ENCODE measurements at places on chromosomes 7 and 10. TPM values are rescaled to one million over a fixed set of nuclear protein-coding genes. Genes with fewer than 3 reads are reported as not detected.

Gene GDF2
- not detected for total RNA-seq

DNA sequence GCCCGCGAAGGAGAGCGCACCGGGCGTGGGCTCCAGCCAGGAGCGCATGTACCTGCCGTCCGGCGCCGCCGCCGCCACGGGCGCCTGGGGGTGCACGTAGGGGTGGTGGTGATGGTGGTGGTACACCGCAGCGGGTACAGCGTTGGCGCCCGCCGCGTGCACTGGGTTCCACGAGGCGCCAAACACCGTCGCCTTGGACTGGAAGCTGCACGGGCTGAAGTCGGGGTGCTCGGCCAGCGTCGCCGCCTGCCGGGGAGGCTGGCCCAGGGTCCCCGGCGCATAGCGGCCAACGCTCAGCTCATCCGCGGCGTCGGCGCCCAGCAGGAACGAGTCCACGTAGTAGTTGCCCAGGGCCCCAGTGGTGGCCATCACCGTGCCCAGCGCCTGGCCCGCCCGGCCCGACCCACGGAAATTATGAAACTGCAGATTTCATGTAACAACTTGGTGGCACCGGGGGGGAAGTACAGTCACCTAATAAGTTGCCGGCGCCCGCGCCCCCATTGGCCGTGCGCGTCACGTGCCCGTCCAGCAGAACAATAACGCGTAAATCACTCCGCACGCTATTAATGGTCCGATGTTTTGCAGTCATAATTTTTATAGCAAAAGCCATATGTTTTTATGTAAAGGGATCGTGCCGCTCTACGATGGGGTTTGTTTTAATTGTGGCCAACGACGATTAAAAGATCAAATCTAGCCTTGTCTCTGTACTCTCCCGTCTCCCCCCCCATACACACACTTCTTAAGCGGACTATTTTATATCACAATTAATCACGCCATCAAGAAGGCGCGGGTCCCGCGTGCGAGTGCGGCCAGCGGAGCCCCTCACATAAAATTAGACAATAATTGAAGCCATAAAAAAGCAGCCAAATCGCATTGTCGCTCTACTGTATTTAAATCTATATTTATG is at the start of gene HOXA9:
Gene HOXA9 (minus strand): TSS at position 449 of the 907 bp plus-strand sequence. CDS start 80 bp downstream, at position 369.
- no peaks in the 10 kb centered on the region for H3K27me3 ChIP-seq
- no peaks in the 10 kb centered on the region for H3K36me3 ChIP-seq
- peak within 1 kb of the TSS; percentile 91 for H3K4me3 ChIP-seq
- peak within 1 kb of the TSS; percentile 94 for H3K27ac ChIP-seq

- H3K36me3 ChIP-seq, result no peaks in the 10 kb centered on the region
- DNase-seq, result no peak
- no peaks in the 10 kb centered on the region for H3K27me3 ChIP-seq
- H3K4me1 ChIP-seq, result no peaks in the 10 kb centered on the region
- no peak overlapping the region for H3K27ac ChIP-seq
Observed at GRCh38 chr7:18762189-18762588, 266.6 kb downstream of the HDAC9 start.

DNA sequence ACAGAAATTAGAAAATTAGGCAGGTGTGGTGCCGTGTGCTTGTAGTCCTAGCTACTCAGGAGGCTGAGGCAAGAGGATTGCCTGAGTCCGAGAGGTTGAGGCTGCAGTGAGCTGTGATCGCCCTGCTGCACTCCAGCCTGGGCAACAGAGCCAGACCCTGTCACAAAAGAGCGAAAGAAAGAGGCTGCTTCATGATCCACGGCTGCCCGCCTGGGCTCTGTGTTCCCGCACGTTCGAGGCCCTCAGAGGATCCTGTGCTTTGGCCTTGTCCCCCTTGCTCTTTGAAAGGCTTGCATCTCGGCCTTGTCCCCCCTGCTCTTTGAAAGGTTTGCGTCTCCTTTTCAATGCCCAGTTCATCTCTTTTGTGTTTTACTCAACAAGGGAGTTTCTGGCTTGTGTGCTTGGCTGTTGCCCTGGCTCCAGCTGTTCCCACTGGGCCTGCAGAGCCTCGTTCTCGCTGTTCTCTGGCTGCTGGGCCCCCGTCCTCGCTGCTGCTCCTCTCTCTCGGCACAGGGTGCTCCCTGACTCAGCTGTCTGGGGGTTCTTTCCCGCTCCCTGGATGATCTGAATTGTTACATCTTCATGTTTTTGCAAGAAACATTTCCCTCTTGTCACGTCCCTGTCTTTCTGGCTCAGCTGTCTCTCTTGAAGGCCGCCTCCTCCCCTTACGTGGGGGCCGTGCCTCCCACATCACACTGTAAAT is 45.1 kb upstream of the INPP5A start:
- H3K36me3 ChIP-seq, result no peaks in the 10 kb centered on the region
- no peak overlapping the region for H3K4me3 ChIP-seq
- H3K27me3 ChIP-seq, result no peaks in the 10 kb centered on the region
- H3K4me1 ChIP-seq, result peaks cover 5% of the 10 kb centered on the region
- peak; percentile 42 for DNase-seq

- no peaks in the 10 kb centered on the region for H3K4me1 ChIP-seq
- H3K36me3 ChIP-seq, result no peaks in the 10 kb centered on the region
- H3K4me3 ChIP-seq, result no peak overlapping the region
- no peak overlapping the region for H3K27ac ChIP-seq
- no peak for DNase-seq
- H3K27me3 ChIP-seq, result no peaks in the 10 kb centered on the region
Observed at GRCh38 chr10:17233286-17233991, 5.4 kb downstream of the VIM start.

Gene ARHGEF35
- total RNA-seq, result 22.1 TPM

Gene WDR86
- total RNA-seq, result 5.9 TPM

Gene PDZD7
- total RNA-seq, result 1.6 TPM

DNA sequence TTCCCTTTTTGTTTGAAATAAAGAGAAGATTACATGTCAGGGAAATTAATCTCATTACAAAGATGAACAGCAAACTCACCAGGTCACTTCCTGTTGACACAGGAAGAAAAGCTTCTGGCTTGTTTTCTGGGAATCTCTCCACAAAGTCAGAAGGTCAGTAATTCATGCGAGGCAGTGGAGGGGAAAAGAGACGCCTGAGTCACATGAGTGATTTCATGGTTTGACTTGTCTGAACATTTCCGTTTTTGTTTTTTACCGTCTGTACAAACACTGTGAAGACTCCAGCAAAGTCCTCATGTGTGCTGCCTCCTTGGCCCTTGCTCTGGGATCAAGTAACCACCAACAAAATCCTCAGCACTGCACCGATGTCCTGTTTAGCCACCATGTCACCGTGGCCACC is 2.5 kb upstream of the HABP2 start:
- no peaks in the 10 kb centered on the region for H3K27me3 ChIP-seq
- no peak overlapping the region for H3K4me3 ChIP-seq
- H3K36me3 ChIP-seq, result no peaks in the 10 kb centered on the region
- H3K4me1 ChIP-seq, result peaks cover 3% of the 10 kb centered on the region

Gene MSMB
- total RNA-seq, result not detected

Gene EGFR
- total RNA-seq, result 61.3 TPM

Gene UBE2D1
- total RNA-seq, result 15.4 TPM

GRCh38 chr10:2933071-2933470 is 134.3 kb upstream of the PFKP start:
- no peak for DNase-seq
- no peaks in the 10 kb centered on the region for H3K27me3 ChIP-seq
- H3K4me3 ChIP-seq, result no peak overlapping the region

- H3K4me3 ChIP-seq, result no peak overlapping the region
- no peak for DNase-seq
- H3K27me3 ChIP-seq, result no peaks in the 10 kb centered on the region
- no peak overlapping the region for H3K27ac ChIP-seq
- H3K36me3 ChIP-seq, result peaks cover 6% of the 10 kb centered on the region
- no peaks in the 10 kb centered on the region for H3K4me1 ChIP-seq
Observed at GRCh38 chr7:859359-860030, 16.9 kb upstream of the GET4 start.

Gene ZNF804B
- 0.19 TPM for total RNA-seq

DNA sequence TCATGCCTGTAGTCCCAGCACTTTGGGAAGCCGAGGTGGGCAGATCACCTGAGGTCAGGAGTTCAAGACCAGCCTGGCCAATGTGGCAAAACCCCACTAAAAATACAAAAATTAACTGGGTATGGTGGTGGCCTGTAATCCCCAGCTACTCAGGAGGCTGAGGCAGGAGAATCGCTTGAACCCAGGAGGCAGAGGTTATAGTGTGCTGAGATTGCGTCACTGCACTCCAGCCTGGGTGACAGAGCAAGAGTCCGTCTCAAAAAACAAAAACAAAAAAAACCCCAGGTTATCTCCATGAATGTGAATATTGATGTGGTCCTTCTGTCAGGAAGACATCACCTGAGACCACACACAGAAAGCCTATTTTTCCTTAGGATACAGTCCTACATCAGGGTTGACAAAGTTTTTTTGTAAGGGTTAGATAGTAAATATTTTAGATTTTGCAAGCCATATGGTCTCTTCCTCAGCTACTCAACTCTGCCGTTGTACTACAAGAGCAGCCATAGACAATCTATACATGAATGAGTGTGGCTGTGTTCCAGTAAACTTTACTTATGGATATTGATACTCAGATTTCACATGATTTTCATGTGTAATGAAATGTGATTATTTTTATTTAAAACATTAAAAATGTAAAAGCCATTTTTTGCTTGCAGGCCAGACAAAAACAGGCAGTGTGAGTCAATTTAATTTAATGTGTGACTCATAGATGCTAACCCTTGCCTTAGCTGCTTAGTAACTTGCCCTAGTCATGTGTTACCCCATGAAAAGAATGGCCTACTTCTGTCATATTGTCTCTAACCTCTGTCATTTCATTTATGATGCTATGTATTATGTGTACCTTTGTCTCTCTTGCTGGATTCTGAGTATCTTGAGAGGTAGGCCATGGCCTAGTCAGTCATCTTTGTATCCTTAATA is 78.1 kb downstream of the TPST1 start:
- DNase-seq, result no peak
- no peak overlapping the region for H3K27ac ChIP-seq

Gene CUX1
- total RNA-seq, result 126 TPM

GRCh38 chr7:123658023-123658422 is 2.4 kb downstream of the LMOD2 start:
- no peak overlapping the region for H3K27ac ChIP-seq
- H3K4me3 ChIP-seq, result no peak overlapping the region
- no peaks in the 10 kb centered on the region for H3K36me3 ChIP-seq

DNA sequence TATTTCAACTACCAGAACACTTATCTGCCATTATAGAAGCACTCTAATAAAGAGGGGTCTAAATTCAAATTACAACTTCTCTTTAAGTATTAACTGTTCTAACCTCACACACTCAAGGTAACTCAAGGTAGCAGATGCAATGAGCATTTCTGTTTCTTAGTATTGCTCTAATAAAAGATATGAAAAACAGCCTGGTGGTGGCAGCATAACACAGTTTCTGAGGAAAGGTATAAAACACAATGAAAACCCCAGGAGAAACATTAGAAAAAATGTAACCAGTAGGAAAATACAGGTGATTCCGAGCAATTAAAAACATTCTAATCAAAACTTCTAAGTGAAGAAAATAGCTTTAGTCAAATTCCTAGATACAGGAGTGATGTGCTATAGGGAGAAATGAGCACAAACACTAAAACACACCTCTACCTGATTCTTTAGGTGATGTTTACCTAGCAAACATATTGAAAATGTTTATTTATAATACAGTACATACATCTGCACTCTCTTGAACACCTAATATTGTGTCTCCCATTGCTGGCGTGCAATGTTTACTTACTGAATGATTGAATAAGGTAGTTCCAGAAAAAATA is 3.5 kb downstream of the MKRN1 start:
- no peak overlapping the region for H3K4me3 ChIP-seq
- H3K4me1 ChIP-seq, result peaks cover 3% of the 10 kb centered on the region
- H3K27me3 ChIP-seq, result no peaks in the 10 kb centered on the region
- no peak overlapping the region for H3K27ac ChIP-seq
- DNase-seq, result peak; percentile 23

Gene RINT1
- 14.2 TPM for total RNA-seq

GRCh38 chr10:21293518-21294356 is 231.7 kb downstream of the SKIDA1 start:
- peak; percentile 78 for DNase-seq
- H3K4me1 ChIP-seq, result peaks cover 4% of the 10 kb centered on the region
- peak overlapping the region; percentile 48 for H3K4me3 ChIP-seq
- no peaks in the 10 kb centered on the region for H3K36me3 ChIP-seq

- H3K36me3 ChIP-seq, result no peaks in the 10 kb centered on the region
- no peaks in the 10 kb centered on the region for H3K4me1 ChIP-seq
- no peak for DNase-seq
Observed at GRCh38 chr7:126449611-126450268, 803.0 kb downstream of the GRM8 start.

DNA sequence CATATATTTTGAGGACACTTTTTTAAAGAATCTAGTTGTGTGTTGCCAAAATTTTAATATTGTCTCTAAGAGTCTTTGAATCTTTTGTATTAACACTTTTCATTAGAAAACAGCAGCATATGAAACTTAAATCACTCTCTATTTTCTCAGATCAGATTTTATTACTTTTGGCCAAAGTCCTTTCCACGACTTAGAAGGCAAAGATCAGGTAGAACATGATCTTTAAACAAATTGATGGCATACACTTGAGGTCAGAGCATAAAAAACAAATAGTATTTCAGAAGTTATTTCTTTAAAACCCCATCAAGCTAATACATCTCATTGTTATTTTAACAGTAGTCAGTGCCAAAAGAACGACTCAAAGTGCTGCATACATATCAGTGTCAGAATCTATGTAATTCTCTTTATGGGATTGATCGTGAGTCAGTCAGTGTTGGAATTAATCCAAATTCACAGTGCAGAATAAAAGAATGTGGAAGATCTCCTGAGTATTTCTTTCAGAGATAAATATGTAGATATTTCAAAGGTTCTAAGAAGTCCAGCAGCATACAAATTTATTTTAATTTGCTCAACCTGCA is 9.6 kb upstream of the AGMO start:
- no peaks in the 10 kb centered on the region for H3K36me3 ChIP-seq
- no peaks in the 10 kb centered on the region for H3K27me3 ChIP-seq
- H3K27ac ChIP-seq, result no peak overlapping the region

DNA sequence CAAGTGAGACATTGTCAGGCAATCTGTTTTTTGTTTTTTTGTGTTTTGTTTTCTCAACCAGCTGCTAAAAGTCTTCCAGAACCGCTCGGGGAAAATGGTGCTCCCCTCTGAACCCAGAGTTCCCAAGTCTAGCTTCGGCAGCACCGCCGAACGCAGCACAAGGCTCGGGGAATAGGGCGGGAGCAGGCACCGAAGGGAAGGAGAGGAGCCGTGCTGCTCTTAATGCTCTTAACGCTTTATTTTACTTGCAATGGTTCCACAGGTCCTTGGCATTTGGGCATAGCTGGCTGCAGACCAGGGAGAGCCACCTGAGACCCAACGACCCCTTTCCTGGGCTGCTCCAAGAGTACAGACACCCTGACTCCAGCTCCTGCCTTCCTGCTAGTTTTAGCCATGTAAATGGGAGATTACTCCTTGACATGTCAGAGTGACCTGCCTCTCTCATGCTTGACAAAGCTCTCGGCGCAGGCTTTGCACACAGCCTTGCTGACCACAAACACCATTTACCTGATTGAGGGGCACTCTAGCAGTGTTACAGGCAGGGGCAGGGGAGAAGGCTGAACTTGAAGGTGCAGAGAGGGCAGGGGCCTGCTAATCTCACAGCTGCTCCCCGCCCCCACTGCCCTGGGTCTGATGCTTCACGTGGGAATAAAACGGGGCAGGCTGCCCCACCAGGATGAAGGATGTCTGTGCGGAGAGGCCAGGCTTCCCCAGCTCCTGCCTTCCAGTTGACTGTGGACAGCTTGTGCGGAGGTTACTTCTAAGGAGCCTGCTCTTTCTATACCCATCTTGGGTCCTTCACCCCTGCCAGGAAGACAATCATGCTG is 58.6 kb upstream of the EFCAB10 start:
- H3K36me3 ChIP-seq, result peaks cover 2% of the 10 kb centered on the region
- H3K27ac ChIP-seq, result no peak overlapping the region
- no peaks in the 10 kb centered on the region for H3K27me3 ChIP-seq
- no peaks in the 10 kb centered on the region for H3K4me1 ChIP-seq
- no peak overlapping the region for H3K4me3 ChIP-seq

GRCh38 chr10:126177417-126178030 is 210.8 kb downstream of the ADAM12 start:
- H3K4me3 ChIP-seq, result no peak overlapping the region
- H3K36me3 ChIP-seq, result no peaks in the 10 kb centered on the region
- H3K4me1 ChIP-seq, result no peaks in the 10 kb centered on the region
- DNase-seq, result no peak
